Breast epithelium (tissue), 4 donors: ENCODE measurements at places on chromosomes 7 and 10. TPM values are rescaled to one million over a fixed set of nuclear protein-coding genes. Genes with fewer than 3 reads are reported as not detected.

DNA sequence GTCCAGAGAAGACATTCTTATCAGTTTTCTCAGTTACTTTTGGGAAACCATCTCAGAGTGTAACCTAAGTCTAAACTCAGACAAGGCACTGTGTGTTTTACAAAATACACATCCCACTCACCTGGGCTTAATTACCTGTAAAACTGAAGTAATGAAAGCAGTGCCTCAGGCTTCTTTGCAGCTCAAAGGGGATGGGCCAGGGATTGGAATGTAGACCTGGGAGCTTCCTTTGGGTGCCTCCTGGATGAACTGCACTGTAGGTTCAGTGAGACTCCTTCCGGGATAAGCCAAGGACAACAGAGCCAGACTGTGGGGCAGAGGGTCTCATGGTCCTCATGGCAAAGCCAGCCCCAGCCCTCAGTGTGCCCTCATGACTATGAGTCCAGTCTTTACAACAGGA lies 672.4 kb upstream of the GALNT17 start:
- H3K4me3 ChIP-seq, result no peak overlapping the region
- no peak overlapping the region for H3K27ac ChIP-seq
- no peaks in the 10 kb centered on the region for H3K27me3 ChIP-seq

GRCh38 chr10:87596351-87596750 lies 63.3 kb upstream of the PAPSS2 start:
- no peak overlapping the region for H3K4me3 ChIP-seq
- H3K4me1 ChIP-seq, result peaks cover 6% of the 10 kb centered on the region
- H3K36me3 ChIP-seq, result no peaks in the 10 kb centered on the region
- H3K27me3 ChIP-seq, result no peaks in the 10 kb centered on the region
- no peak overlapping the region for H3K27ac ChIP-seq
- no peak for DNase-seq

DNA sequence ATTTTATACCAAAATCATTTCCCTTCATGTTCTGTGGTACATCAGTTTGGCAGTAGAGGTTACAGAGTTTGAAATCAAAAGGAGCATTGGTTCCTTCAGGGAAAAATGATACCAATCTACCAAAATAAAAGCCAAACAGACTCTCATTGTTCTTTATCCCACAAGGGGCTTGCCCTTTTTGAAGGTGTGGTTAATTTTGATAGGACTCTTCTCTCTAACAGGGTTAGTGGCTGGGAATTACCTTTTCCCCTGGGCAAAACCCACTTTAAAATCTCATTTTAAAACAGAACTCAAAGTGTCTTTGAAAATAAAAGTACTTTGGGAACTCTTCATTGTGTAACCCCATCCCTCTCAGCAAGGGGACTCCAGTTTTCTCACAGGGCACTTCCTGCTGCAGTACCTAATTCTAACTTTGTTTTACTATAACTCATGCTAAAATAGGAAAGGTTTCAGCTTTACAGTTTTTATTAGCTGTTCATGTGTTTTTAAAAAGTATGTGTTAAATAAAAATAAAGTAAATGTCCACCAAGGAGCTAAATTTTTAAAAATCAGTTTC lies 30.6 kb downstream of the SMNDC1 start:
- H3K4me3 ChIP-seq, result no peak overlapping the region
- DNase-seq, result no peak
- no peaks in the 10 kb centered on the region for H3K36me3 ChIP-seq
- no peaks in the 10 kb centered on the region for H3K27me3 ChIP-seq
- H3K4me1 ChIP-seq, result peaks cover 14% of the 10 kb centered on the region
- peak overlapping the region; percentile 68 for H3K27ac ChIP-seq

DNA sequence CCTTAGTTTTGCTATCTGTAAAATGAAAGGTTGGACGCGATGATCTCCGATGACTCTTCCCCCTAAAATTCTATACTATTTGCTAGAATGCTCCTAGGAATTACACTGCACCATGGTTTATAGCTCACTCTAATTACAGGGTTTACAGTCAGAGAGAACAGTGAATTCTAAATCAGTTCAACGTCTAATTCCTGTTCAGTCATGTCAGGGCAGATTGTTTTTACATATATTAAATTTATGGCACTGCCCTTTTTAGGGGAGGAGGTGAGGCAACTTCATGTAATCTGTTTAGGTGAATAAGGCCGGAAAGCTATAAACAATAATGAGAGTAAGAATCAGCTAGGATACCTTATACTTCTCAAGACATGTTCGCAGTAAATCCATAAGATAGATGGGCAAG lies 293.9 kb downstream of the BAMBI start:
- no peak for DNase-seq
- no peaks in the 10 kb centered on the region for H3K36me3 ChIP-seq
- H3K27me3 ChIP-seq, result no peaks in the 10 kb centered on the region
- no peaks in the 10 kb centered on the region for H3K4me1 ChIP-seq

GRCh38 chr7:113083132-113083815 lies 3.4 kb downstream of the GPR85 start:
- DNase-seq, result no peak
- no peak overlapping the region for H3K27ac ChIP-seq
- H3K27me3 ChIP-seq, result no peaks in the 10 kb centered on the region

DNA sequence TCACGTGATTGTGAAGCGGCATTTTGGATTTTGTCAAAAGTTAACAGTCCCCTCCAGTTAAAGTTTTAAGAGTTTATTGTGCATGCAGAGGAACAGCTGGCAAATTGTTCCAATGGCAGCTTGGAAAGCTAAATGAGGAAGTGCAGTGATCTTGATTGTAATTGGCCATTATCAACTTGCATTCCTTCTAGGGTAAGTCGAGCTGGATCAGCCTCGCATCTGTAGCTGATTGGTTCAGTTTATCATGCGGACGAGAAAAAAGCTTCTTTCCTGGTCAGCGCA lies 566 bp downstream of the ZNF789 start:
- H3K27ac ChIP-seq, result no peak overlapping the region
- H3K4me1 ChIP-seq, result peaks cover 8% of the 10 kb centered on the region
- no peaks in the 10 kb centered on the region for H3K27me3 ChIP-seq
- H3K4me3 ChIP-seq, result peak overlapping the region; percentile 64
- no peaks in the 10 kb centered on the region for H3K36me3 ChIP-seq

DNA sequence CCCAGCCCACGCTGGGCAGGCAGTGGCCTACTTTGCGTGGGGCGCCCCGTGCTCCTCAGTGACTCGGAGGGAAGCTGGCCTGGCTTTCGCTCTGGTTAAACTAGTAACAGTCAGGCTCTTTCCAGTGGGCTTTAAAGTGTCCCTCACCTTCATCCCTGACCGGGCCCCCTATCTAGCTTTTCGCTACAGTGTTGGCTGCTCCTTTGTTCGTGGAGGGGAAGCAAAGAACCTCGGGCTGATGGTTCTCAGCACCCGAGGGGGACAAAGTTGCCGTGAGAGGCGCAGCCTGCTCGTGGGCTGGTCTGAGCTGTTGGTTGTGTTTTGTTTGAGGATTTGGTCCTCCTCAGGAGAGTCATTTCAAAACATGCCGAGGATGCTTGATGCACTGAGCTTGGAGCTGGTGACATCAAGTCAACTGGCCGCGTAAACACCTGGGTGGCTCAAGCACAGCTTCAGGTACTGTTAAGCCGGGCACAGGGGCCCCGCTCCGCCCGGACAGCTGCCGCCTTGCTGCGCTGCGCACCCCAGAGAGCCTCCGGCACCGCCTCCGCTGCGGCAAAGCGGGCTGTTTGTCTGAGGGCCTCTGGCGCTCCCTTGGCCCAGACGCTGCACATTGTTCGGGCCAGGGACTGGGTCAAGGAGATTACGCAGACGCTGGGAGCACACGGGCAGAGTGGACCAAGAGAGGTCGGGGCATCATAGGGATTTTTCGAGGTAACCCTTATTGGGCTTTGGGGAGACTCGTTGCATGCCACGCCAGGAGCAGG lies 1.6 kb downstream of the DLX6 start:
- peak overlapping the region; percentile 43 for H3K4me3 ChIP-seq
- H3K4me1 ChIP-seq, result no peaks in the 10 kb centered on the region
- no peak overlapping the region for H3K27ac ChIP-seq
- DNase-seq, result no peak
- no peaks in the 10 kb centered on the region for H3K36me3 ChIP-seq

- DNase-seq, result no peak
- no peak overlapping the region for H3K4me3 ChIP-seq
- H3K36me3 ChIP-seq, result no peaks in the 10 kb centered on the region
- H3K27ac ChIP-seq, result no peak overlapping the region
- no peaks in the 10 kb centered on the region for H3K4me1 ChIP-seq
These were observed 288.2 kb upstream of the MAGI2 start for GRCh38 chr7:79741684-79742083.

DNA sequence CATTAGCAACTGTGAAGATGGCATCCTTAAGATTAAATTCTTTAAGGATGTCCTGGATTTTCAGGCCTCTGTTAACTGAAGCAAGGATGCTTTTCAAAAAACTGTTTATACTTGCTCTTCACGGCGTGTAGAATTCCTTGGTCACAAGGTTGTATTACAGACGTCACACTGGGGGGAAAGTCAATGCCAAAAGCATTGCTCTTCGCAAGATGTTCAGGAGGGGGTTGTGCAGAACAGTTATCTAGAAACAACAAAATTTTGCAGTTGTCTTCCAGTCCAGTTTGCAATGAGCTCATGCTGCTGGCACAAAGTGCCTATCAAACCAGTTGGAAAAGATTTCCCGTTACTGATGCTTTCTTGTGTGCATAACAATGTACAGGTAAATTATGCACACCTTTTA lies 8.2 kb upstream of the KIF20B start:
- no peaks in the 10 kb centered on the region for H3K4me1 ChIP-seq
- no peak for DNase-seq
- H3K27me3 ChIP-seq, result no peaks in the 10 kb centered on the region
- H3K36me3 ChIP-seq, result no peaks in the 10 kb centered on the region

OR6V1 gene
- not detected for total RNA-seq

PRSS2 gene
- total RNA-seq, result not detected

FLNC gene
- 6.0 TPM for total RNA-seq

AKR1C8 gene
- 0.33 TPM for total RNA-seq

CCDC7 gene
- 16.3 TPM for total RNA-seq

SLC26A3 gene
- 36.4 TPM for total RNA-seq

TMEM139 gene
- total RNA-seq, result 14.4 TPM

ELFN1 gene
- total RNA-seq, result 0.59 TPM

MCM10 gene
- total RNA-seq, result 1.8 TPM

EVX1 gene
- not detected for total RNA-seq
